ENCODE measurements at places on chromosomes 11 and 22.

DNA sequence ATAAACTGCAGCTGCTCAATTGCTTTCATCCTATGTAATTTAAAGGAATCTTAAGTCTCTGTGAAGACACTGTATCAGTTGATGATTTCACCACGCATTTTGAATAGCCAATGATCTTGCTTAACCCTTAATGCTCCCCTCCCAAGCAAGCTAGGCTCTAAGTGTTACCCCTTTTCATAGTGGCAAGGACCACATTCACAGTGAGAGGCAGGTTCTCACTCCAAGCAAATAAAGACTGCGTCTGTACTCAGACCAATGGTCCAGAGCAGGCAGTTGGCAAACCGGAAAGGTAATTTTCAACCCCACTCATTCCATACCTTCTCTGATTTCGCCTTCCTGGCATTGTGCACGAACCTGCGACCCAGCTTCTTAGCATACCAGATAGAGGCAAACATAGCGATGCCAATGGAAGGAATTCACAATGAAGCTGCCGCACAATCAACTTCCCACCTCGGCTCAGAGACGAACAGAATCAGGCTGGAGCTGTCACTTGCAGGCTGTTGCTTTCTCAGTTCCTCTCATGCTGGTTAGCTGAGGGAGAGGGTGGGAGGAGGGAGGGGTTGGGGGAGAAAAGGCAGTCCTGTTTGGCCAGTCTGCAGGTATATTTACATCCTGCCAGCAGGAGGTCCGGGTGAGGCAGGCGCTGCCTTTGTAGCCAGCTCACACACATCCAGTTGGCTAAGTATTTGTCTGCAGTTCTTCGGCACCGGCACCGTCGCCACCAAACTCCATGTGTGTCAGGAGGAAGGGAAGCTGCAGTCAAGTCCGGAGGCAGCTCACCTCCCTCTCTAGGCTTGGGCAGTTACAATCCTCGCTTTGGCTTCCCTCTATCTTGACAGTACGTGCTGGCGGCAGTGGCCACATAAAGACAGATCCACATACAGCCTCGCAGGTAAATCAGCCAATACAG lies 1151.2 kb upstream of the CCDC90B start:
- no peak for ATAC-seq

GRCh38 chr11:65128182-65129145 lies 5.9 kb downstream of the SYVN1 start:
- no peak for ATAC-seq

DNA sequence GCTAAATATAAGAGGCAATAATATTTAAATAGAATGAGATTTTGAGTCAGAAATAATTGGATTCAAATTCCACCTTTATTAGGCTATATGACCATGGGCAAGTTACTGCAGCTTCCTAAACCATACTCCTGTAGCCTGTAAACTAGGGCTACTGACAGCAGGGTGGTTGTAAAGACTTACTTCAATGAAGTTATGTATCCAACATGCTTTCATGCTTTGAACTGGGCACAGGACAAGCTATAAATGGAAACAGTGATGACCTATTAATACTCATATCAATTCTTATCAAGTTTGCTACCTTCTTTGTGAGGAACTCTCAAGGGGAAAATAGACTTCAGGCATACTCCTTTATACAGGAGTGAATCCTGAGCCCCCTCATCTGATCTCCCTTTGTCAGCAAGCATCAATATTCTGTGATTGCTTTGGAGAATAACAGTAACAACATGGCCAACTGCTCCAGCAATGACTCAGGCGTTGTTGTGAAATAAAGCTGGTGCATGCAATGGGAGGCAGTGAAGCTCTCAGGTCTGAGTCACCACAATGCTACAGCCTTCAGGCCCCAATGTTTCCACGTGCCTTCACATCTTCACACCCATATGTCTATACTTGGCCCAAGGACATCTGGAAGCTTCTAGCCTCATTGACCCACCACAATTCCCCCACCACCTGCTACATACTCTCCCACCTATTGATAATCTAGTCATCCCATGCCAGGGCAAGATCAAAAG lies 102.5 kb downstream of the KCNA4 start:
- ATAC-seq, result no peak

- no peak for ATAC-seq
Measured at GRCh38 chr11:122976734-122977469, 4.7 kb downstream of the BSX start.

DNA sequence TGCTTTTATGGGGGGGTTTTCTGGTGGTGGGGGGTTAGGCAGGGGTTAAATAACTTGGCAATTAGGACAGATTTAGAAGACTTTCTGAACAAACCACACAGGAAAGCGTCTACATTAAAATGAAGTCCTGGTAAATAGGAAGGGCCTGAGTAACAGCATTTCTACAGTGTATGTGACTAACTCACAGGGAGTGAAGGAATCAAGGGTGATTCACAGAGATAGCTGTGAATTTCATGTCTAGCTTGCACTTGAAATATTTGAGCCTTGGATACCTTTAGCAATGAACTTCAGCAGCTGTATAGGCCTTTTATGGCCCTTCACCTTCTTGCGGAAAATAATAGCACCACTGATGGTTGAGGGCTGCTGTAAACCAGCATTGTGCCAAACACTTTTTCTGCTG lies 26.1 kb upstream of the LDHA start:
- ATAC-seq, result no peak

DNA sequence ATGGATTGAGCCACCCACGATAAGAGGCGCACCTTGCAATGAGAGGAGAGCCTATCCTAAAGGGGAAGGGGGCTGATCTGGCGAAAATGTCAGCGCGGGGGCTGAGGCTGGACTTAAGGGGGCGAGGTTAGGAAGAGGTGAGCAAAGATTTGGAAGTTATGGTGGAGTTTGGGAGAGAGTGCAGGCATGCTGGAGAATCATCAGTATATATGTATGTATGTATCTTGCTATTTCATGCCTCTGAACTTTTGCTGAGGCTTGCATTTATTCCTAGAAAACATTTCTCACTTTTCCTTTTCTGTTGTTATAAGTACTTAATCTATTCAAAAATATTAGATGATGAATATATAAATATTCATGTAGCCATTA lies 17.2 kb upstream of the THRSP start:
- ATAC-seq, result no peak

GRCh38 chr11:60310407-60310998 lies 16.6 kb upstream of the MS4A6E start:
- ATAC-seq, result no peak

- peak; percentile 100 for ATAC-seq
Measured at GRCh38 chr11:78465169-78465942, 47.7 kb upstream of the GAB2 start.

DNA sequence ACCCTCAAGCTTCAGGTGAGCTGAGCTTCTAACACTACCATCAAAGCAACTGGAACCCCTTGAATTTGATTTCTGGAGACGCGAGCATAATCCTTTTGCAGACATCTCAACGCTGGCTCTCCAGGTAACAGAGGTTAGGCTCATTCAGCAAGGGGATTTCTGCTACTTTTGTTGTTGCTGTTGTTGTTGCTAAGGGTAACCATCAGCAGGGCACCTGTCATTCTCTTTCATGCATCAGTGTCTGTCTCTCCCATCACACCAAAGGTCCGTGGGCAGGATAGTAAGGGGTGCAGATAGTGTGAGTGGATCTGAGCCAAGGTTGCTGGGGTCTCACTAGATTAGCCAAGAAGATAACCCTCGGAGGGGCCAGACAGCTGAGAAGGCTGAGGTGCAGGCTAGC lies 90.3 kb downstream of the TP53I11 start:
- ATAC-seq, result no peak

DNA sequence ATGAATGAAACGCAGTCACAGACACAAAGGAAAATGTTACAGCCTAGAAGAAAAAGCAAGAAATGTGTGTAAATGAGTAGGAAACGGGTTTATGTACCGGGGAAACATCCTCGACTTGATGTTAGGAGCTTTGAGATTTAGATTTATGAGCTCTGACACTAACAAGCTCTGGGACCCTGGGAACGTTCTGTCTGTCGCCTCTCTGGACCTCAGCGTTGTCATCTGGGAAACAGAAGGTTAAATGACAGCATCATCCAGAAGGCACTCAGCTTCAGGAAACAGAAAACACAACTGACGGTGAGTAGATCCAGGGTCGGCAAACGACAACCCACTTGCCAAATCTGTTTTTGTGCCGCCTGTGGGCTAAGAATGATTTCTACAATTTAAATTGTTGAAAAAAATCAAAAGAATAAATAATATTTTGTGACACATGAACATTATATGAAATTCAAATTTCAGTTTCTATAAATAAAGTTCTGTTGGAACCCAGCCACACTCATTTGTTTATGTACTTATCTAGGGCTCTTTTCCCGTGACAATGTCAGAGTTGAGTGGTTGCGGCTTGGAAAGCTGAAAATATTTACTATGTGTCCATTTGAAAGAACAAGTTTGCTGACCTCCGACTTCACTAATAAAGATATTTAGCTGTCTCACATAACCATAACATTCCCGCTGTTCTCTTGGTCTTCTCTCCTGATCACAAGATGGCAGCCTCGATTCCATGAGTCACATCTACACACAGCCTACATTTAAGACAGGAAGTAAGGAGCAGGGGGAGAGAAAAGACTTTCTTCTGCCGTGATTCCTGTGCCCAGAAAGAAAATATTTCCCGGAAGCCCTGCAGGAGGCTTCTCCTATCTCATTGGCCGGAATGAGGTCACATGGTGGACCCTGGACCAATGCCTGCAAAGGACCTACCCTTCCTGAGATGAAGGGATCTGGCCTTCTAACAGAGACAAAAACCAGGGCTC lies 47.1 kb upstream of the SYT13 start:
- peak; percentile 56 for ATAC-seq

DNA sequence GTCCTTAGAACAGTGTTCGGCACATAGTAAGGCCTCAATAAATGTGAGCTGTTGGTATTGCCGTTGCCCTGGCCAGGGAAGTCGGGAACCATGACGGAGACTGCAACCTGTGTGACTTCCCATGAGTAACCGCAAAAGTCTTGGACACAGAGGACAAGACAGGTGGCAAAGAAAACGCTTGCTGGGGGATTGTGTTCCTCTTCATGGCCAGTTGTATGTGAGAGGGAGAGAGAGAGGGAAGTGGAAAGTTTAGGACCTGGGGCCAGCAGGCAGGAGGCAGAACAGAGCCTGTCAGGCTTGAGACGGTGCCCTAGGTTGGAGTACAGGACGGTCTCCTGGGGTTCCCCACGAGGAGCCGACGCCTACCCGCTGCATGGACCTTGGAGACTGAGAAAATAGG lies 90.2 kb downstream of the CEP164 start:
- no peak for ATAC-seq

DNA sequence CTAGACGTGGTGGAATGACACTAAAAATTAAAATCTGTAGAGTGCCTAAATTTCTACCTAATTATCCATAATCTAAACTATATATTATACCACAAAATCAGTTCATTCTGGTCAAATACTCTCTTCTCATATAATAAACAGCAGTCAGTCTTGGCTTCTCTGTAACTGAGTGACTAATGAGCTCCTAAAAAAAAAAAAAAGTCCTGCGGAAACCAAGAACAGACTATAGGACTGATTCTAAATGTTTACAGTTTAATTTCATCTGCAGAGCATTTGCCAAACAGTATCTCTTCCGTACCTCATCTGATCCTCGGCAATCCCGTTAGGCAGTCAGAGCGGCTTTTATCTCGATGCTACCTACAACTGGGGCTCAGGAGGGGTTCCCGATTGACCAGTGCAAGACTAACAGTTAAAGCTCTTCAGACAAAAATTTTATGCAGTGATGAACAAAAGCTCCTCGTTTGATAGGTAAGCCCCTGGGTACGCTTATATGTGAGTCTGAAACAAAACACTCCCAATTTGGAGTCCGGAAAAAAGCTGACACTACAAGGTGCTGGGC lies 686 bp downstream of the KIF18A start:
- no peak for ATAC-seq

DNA sequence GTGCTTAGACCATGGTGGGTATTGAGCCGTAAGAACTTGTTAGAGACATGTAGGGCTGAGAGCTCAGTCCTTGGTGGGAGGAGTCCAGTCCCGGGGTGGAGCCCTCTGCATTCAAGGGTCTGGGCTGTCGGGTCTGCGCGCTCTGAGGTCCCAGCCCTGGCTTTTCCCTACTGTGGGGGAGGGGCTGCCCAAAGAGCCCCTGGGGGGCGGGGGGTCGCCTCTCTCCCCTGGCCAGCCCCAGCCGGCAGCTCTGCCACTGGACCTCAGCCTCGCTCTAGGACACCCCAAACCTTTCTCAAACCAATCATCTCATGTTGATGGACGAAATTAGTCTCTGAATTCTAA lies 1006.4 kb downstream of the BRD1 start:
- ATAC-seq, result no peak

All from activated T-helper 17 cell treated with anti-CD3 and anti-CD28 coated beads, Interleukin-2, amount 50 U/mL, for 72 hours (primary cell).